ENCODE measurements at places on chromosomes 12 and 14.
A peak's percentile ranks its signal among the peaks of the same experiment; 100 is the strongest.

DNA sequence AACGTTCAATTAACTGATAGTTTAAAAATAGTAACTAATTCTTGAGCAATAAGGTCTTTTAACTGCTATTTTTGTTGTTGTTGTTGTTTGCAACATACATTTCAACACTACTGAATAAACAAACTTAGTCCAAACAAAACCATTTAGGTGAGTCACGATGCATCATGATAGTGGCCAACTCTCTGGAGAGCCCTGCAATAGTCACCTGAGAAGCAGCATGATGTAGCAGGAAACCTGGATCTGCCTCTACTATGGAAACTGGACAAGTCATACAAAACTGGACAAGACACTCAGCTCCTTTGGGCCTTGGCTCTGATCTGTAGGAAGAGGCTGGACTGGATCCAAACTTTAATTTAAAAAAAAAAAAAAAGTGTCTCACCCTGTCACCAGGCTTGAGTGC lies 117.3 kb downstream of the MED13L start:
- peak; percentile 48 for DNase-seq

DNA sequence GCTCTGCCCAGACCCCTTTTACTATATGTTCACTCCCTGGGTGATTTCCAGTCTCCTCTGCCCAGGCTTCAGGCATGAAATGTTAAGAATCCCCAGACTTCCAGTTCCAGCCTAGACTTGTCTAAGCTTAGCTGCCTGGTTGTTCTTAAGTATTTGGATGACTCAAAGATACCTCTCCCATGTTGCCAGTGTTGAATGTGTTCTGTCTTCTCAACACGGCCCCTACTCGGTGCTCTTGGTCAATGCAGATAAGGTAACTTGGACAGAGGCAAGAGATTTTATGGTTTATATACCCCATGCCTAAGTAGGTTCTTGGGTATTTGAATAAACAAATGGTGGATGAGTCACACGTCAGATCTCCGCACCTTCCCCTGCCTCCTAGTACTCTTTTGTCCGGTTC lies 13.6 kb downstream of the PIWIL1 start:
- DNase-seq: no peak

DNA sequence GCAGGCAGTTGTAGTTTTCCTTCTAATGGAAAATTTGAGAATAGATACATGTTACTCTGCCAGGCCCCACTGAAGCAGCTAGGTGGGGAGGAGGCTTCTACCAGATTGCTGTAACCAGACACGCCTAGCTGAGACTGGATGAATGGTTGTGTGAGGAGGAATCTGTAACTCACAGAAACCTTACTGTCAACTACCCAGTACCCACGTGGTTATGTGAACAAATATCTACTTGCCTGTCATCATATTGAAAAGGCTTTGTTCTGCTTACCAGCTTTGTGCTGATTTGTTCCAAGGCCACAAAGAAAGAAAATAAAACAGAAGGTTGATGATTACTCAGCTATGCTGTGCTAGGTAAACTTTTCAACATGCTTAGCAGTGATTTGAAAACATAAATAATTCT lies 167.2 kb downstream of the CAPZA3 start:
- no peak for DNase-seq

DNA sequence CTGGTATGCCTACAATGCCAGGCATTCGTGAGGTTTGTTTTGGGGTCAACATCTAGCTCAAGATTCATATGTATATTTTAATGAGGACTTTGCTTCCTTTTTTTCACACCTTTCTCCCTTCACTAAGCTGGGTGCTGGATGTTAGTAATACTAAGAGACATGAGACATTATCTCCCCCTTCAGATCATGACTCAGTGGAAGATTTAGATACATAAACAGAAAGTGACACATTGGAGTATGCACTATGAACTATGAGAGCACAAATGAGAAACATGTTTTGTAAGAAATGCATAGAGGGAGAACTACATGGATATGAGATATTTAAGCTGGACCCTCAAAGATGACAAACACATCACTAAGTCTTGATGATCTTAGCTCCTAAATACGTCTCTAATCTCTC lies 286.3 kb downstream of the RPAP3 start:
- DNase-seq: no peak

DNA sequence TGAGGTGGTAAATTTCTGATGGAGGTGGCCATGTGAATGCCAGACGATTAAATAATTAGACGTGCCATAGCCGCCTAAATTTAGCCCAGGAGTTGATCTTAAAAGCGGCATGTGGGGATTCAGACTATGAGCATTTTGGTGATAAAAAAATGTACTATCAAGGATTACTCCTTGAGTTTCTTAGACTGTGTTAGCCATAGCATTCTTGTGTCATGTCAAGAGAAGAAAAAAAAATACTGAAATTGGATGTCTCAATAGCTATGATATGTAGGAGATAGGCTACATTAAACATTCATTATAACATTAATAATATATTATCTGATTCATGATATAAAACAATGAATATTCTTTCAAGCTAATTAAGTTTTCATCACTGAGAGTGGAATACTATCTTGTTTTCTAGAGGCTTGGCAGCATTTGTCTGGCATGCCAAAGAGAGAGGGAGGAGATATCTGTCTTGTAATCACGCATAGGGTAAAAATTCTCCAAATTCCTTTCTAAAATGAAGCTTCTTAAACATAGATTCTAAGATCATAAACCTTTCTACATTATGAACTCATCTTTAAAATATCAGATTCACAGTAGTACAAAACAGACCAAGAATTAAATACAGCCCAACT lies 727.0 kb downstream of the C12orf50 start:
- no peak for DNase-seq

DNA sequence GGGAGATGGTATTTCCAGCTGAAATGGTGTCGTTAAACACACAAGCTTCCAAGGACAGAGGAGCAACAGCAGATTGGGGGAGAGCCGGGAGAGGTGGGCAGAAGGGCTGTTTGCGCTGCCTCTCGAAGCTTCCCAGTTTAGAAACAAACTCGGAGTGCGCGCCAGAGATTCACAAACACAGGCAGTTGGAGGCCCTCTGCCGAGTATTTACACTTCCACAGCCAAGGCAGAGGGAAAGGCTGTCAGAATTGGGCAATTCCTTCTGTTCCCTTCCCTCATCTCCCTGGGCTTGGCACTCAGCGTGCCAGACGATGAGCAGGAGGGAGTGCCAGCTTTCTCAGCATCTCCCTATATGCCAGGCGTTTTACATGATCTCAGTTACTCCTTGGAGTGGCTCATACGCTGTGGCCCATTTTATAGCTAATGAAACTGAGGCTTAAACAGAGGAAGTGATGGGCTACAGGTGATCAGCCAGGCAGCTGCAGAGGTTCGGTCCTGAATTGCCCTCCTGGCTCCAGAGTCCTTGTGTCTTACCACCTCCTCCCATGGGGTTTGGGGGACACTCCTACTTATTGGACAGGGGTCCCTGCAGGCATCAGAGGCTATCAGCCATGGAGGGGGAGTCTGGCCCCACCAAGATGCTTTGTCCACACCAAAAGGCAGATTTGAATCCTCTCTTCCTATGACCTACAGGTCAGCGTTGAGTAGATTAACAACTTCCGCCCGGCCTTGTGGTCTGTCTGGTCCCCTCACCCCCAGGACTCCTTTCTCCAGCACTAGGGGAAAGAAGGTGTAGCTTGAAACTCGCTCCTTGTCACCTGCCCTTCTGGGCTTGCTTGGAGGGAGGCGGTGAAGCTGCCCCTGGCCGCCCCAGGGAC lies 3.1 kb downstream of the FAM222A start:
- DNase-seq: peak; percentile 35

DNA sequence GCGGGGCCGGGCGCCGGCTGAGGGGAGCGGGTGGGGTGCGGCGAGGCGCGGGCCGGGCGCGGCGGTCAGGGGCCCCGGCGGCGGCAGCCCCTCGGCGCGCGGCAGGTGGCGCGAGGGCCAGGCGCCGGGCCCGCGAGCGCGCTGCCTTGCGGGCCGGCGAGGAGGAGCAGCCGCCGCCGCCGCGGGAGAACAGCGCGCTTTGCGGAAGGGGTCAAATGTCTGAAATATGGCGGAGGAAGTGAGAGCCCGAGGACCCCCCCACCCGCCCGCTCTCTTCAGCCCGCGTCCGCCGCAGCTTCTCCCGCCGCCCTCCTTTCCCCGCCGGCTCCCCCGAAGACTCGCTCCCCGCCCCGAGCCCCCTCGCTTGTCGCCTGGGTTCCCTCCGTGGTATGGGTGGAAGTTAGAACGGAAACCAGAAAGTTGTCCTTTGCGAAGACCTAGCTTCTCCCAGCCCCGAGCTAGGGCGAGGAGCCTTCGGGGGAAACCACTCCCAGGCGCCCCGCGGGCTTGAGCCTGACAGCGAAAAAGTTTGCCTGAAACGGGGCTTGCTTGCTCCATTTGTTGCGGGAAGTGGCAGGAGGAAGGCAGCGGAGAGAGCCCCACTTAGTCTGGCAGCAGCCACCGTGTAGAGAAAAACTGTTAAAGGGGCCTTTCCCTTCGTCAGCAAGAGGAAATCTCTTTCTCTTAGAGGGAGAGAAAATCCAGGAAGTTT lies 551 bp downstream of the RAP1B start:
- DNase-seq: peak; percentile 63

DNA sequence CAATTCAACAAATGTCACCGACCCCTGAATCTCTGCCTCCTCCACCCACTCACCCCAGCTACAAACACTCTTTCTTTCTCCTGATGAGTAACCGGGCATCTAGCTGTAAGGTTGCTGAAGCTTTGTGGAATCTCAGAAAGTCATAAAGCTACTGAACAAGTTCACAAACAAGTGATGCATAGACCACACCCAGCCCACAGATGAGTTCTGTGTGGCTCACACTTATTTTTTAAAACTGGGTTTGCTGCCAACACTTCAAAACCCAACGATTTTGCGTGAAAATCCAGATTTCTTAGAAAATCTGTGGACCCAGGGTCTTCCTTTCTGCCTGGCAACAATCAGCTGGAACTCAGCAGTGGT lies 96.1 kb downstream of the APAF1 start:
- DNase-seq: no peak

DNA sequence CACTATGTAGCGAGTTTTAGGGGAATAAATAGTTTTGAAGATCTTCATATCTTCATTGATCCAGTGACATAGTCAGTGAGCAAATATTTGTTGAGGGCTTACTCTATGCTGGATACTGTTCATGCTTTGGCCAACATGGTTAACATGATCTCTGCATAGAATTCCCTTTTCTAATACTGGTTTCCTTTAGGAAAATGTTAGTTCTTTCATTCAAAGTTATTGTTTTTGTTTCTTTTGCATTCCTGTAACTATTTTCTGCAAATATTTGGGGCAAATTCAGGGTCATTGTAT lies 226.5 kb downstream of the C12orf50 start:
- no peak for DNase-seq

DNA sequence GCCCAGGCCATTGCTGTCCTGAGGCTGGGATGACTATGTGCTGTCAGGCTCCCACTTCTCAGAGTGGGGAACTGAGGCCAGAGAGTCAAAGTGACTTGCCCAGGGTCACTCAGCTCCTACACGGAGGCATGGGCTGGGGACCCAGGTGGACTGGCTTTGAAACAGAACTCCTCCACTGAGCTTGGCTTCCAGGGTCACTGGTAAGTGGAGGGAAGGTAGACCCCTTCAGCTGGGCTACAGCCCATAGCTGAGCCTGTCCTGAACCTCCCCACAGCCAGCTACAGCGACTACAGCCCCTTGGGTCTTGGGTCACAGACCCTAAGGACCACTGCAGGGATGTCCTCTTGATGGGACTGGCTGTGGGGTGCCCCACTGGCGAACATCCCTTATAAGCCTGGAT lies 40.3 kb upstream of the TRAF3 start:
- no peak for DNase-seq

- peak; percentile 55 for DNase-seq
Observed at GRCh38 chr12:72264548-72265175, 7.5 kb upstream of the TRHDE start.

GRCh38 chr12:15155271-15155670 lies 65.9 kb downstream of the RERG start:
- DNase-seq: peak; percentile 78

GRCh38 chr14:104900639-104901512 lies 23.8 kb upstream of the PLD4 start:
- DNase-seq: no peak

DNA sequence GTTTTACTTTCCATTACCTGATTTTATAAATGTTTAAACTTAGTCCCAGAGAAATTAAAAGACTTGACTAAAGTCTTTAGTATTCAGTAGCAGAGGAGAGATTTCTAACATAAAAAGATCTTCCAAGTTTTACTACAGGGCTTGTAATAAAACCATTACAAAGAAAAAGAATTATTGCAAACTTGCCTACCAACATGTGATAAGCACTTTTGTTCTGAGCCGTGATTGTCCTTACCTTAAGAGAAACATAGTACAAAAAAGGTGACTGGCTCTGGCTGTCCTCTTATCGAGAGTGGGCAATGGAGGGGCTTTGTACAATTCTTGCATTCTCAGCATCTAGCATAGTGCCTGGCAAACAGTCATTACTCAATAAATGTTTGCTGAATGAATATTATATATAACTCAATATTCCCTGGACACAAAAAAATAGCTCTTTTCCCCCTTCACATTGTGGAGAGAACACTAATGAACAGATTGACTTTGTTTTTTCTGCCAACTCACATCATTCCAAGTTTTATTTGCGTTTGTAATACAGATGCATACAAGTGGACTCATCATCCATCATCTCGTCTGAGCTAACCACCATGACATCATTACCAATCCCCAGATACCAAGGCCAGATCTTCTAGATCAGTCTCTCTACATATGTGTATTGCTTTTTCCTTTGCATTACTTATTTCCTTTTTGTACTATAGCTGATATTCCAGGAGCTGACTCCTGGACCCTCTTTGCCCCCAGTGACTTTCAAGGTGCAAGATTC lies 192.8 kb upstream of the EEA1 start:
- no peak for DNase-seq

GRCh38 chr14:33026850-33027430 lies 88.3 kb downstream of the NPAS3 start:
- no peak for DNase-seq

DNA sequence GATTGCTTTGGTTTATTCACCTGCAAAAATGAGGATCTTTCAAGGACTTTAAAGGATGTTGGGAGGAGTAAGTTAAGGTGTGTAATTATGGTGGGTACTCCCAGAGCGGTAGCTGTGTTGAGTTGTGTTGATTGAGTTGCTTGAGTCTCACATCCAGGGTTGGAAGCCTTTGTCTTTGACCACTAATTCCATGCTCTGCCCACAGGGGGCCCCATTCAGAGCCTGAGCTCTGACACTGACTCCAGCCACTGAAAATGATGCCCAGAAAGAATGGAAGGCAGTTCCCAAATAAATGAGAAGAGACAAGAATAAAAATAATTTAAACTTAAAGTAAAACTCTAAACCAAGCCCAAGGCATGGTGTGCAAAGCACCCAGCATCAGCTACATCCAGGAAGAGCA lies 237.4 kb upstream of the PWP1 start:
- DNase-seq: peak; percentile 63

- DNase-seq: peak; percentile 99
Observed at GRCh38 chr12:95674631-95675030, 115.9 kb downstream of the NTN4 start.

GRCh38 chr14:38125481-38126037 lies 82.1 kb upstream of the SSTR1 start:
- DNase-seq: peak; percentile 99

- DNase-seq: no peak
Observed at GRCh38 chr14:51400139-51400538, 160.1 kb downstream of the TMX1 start.

- DNase-seq: no peak
Observed at GRCh38 chr14:89330236-89331002, 86.6 kb downstream of the FOXN3 start.

GRCh38 chr14:20791597-20791996 lies 10.5 kb downstream of the RNASE6 start:
- no peak for DNase-seq

- DNase-seq: no peak
Observed at GRCh38 chr14:97946641-97947040, 1149.5 kb downstream of the VRK1 start.

GRCh38 chr12:54148560-54149429 lies 40.0 kb downstream of the SMUG1 start:
- peak; percentile 37 for DNase-seq

- no peak for DNase-seq
Observed at GRCh38 chr14:49857427-49858003, 4.9 kb upstream of the NEMF start.

Data from NCI-H69 (cell line).